Ureter (tissue), 1 donor: ENCODE measurements at places on chromosomes 4 and X. TPM values are rescaled to one million over a fixed set of nuclear protein-coding genes. Genes with fewer than 3 reads are reported as not detected.
A peak's percentile ranks its signal among the peaks of the same experiment; 100 is the strongest.

DNA sequence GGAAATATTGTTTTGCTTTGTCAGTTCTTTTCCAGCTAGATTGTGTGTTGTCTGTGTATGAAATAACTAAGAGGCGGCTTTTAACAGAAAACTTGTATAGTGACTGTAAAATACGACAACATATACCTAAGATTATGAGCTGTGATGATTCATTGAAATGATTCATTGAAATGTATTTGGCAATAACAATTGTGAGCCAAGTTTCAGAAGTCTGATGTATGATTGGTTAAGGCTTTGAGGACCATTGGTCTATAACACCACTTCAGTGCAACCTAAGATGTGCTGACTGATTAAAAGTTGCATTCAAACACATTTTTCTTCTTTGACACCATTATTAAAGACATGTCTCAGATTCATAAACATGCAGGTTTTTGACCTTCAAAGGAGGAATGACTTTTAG, 76.6 kb downstream of the PTPN13 start:
- DNase-seq = no peak

- no peak for DNase-seq
Measured at GRCh38 chr4:94408549-94409374, 43.0 kb upstream of the PDLIM5 start.

- no peak for DNase-seq
Measured at GRCh38 chrX:154458116-154458953, at the start of gene PLXNA3. Gene PLXNA3 (plus strand): TSS chrX:154458281. CDS start chrX:154460184, 1,903 bp downstream.

DNA sequence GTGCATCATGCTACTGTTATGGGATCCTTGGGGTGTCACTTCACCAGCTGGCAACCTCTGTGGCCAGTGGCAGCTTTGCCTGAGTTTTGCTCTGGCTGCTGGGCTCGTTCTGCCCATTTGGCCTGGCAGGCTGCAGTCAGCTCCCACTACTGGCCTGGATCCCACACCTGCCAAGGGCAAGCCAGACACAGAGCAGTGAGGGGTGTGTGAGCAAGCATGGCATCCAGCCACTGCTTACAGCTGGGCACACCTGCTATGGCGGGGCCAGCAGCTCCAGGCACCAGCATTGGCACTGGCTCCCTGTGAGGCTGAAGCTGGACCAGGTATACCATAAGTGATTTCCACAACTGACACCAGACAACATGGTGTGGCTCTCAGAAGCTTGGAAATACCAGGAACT, 183.4 kb downstream of the NPFFR2 start:
- DNase-seq = no peak

DNA sequence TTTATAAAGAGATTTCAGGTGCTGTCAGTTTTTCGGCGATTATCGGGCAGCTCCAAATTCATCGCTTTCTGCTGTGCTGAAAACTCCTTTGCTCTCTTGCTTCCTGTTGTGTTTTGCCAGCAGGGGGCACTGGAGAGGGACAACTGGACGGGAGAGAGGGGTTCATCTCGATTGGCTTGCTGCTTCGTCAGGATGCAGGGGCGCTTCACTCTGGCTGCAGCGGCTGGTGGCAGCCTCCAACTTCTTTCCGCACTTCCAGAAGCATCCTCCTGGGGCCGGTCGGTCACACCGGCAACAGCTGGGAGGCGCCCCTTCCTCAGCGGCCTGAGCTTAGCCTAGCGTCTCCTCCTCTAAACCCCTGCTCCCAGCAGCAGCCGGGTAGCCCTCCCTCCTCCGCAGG, 29.5 kb downstream of the MSL3 start:
- DNase-seq = peak; percentile 67

GRCh38 chrX:155231163-155231562, 14.9 kb downstream of the VBP1 start:
- DNase-seq = no peak

PARM1 gene
- total RNA-seq = 134 TPM

DNA sequence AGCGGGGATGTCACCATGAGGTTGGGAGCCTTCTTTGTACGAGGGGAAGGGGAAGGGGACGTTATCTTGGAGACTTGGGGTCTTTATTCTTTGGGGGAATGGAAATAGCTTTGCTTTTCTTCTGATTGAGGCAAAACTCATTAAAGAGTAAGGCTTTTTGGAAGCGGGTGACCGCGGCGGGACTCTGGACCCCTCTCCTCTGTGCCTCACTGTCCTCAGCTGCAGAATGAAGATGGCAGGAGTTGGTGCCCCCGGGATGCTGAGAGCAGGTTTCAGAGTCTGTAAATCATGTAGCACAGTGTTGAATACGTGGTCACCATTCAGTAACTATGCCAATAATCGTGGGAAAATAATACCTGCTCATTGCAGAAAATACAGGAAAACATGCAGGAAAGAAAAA, 32.1 kb downstream of the HTT-AS start:
- no peak for DNase-seq
